Progenitor cell of endocrine pancreas (in vitro differentiated cells): ENCODE measurements at places on chromosomes 12 and 14. TPM values are rescaled to one million over a fixed set of nuclear protein-coding genes. Genes with fewer than 3 reads are reported as not detected.
A peak's percentile ranks its signal among the peaks of the same experiment; 100 is the strongest.

SLC17A8 gene
- total RNA-seq: 1.2 and 1.5 TPM in 2 replicates

MYO1H gene
- total RNA-seq: 0.51 and 0.77 TPM in 2 replicates

RITA1 gene
- 15.6 and 16.2 TPM in 2 replicates for total RNA-seq

FAM181A gene
- not detected in 2 replicates for total RNA-seq

LALBA gene
- total RNA-seq: not detected in 2 replicates

KLHL33 gene
- 0.04 and 0.05 TPM in 2 replicates for total RNA-seq

SLC7A7 gene
- 6.7 and 7.7 TPM in 2 replicates for total RNA-seq

DYRK2 gene
- 45.0 and 48.1 TPM in 2 replicates for total RNA-seq

PLEK2 gene
- total RNA-seq: 0.67 and 0.89 TPM in 2 replicates

AQP6 gene
- 0.29 TPM in 1 of 2 replicates, not detected in the other for total RNA-seq

RXYLT1 gene
- 13.9 and 14.7 TPM in 2 replicates for total RNA-seq

GRCh38 chr12:71354871-71355270 lies 84.7 kb upstream of the LGR5 start:
- no peak for DNase-seq
- H3K4me3 ChIP-seq: no peak overlapping the region
- no peaks in the 10 kb centered on the region for H3K4me1 ChIP-seq
- H3K27ac ChIP-seq: no peak overlapping the region

GRCh38 chr12:30450872-30451271 lies 244.8 kb downstream of the IPO8 start:
- no peak overlapping the region for H3K4me3 ChIP-seq
- H3K4me1 ChIP-seq: no peaks in the 10 kb centered on the region
- DNase-seq: no peak
- H3K27me3 ChIP-seq: no peaks in the 10 kb centered on the region

DNA sequence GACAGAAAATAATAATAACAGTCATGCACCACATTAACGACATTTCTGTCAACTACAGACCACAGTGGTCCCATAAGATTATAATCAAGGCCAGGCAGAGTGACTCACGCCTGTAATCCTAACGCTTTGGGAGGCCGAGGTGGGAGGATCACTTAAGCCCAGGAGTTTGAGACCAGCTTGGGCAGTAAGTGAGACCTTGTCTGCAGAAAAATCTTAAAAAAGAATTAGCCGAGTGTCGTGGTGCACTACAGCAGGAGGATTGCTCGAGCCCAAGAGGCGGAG lies 8.6 kb downstream of the NAB2 start:
- H3K36me3 ChIP-seq: peaks cover 9% of the 10 kb centered on the region
- H3K4me3 ChIP-seq: no peak overlapping the region
- no peak for DNase-seq
- H3K4me1 ChIP-seq: peaks cover 4% of the 10 kb centered on the region
- H3K27me3 ChIP-seq: no peaks in the 10 kb centered on the region

GRCh38 chr12:96534339-96534738 lies 45.0 kb downstream of the CFAP54 start:
- H3K36me3 ChIP-seq: peaks cover 3% of the 10 kb centered on the region
- no peak for DNase-seq
- peaks cover 4% of the 10 kb centered on the region for H3K4me1 ChIP-seq
- H3K27ac ChIP-seq: no peak overlapping the region
- H3K27me3 ChIP-seq: no peaks in the 10 kb centered on the region
- no peak overlapping the region for H3K4me3 ChIP-seq

DNA sequence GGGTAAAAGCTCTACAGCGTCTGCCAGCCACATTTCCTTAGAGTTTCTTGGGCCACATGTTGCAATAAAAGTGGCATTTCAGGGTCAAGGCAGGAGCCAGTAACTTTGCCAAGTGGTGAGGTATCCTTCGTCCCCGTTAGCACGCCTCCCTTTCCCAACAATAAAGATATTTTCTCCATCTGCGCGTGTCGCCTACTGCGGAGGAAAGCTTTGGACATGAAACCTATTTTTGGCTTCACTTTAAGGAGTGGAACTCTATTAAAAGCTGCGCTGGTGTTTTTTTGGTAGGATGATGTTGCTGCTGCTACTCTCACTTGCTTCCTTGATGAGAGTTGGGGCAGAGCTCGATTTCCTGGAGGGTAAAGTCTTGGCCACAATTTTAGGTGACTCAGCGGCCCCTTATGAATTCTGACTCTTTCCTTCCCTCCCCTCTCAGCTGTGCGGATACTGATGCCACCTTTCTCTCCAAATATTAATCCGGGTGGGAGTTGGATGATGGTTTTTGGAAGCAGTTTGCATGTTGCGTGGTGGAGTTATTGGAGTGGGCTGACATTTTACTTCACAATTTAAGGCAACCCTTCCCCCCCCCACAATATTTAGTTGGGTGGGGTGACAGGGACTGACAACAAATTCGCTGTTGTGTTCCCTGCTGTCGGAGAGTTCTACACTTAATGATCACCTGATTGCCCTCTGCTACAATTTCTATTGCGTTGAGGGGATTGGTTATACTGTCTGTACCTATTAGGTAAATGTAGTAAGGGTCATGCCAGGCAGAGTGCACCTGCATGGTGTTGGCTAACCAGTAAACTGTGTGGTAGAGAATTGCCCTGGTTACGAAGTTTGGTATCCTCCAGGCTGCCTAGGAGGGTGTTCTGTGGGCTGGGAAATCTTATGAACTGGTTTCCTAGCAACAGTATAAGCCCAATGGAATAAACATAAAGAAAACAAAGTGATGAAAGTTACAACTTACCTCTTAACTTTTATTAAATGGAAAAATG lies 1.1 kb downstream of the CCDC91 start:
- DNase-seq: no peak
- H3K27ac ChIP-seq: peak overlapping the region; percentile 98
- H3K36me3 ChIP-seq: peaks cover 27% of the 10 kb centered on the region
- H3K27me3 ChIP-seq: no peaks in the 10 kb centered on the region

GRCh38 chr14:105530285-105531087 lies 4.1 kb downstream of the TMEM121 start:
- no peak overlapping the region for H3K4me3 ChIP-seq
- no peaks in the 10 kb centered on the region for H3K36me3 ChIP-seq
- no peak for DNase-seq
- no peak overlapping the region for H3K27ac ChIP-seq

DNA sequence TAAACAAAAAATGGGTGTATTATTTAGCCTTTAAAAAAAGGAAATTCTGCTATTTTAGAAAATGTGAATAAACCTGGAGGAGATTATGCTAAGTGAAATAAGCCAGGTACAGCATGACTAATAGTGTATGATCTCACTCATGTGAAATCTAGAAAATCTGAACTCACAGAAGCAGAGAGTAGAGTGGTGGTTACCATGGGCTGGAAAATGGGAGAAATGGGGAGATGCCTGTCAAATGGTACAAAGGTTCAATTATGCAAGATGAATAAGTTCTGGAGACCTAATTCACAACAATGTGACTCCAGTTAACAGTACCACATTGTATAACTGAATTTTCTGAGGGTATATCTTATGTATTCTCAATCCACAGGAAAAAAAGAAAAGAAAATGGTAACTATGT lies 17.4 kb upstream of the LEMD3 start:
- no peaks in the 10 kb centered on the region for H3K4me1 ChIP-seq
- no peak for DNase-seq

DNA sequence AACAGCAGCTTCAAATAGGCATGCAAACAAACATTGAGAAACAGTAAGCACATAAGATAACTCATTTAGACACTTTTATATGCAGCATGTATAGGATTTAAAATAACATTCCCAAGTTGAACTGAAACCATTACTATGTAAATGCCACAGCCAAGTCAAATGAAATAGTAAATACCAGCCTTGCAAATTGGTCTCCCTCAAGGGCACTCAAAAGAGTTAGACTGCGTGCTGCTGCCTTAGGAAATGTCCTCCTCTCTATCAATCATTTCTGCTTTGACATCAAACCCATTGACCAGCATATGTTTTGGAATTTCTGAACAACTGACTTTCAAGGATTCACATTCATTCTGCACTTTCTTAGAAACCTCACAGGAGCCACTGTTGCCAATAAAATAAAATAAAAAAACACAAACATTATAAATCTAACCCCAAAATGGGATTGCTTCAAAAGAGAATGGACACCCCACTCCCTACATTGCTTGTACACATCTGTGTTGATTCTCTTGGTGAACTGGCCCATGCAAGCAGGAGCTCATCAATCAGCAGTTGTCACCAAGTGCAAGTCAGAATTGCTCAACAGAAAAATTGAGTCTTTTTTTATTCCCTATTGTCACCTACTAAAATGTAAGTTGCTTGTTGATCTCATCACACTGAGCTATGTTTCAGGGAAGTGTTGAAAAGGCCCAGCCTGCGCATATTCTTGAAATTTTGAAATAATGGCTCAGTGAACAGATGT lies 256.2 kb downstream of the DAD1 start:
- no peaks in the 10 kb centered on the region for H3K27me3 ChIP-seq
- peaks cover 2% of the 10 kb centered on the region for H3K36me3 ChIP-seq
- H3K4me3 ChIP-seq: peak overlapping the region; percentile 29
- H3K27ac ChIP-seq: peak overlapping the region; percentile 97
- no peak for DNase-seq

DNA sequence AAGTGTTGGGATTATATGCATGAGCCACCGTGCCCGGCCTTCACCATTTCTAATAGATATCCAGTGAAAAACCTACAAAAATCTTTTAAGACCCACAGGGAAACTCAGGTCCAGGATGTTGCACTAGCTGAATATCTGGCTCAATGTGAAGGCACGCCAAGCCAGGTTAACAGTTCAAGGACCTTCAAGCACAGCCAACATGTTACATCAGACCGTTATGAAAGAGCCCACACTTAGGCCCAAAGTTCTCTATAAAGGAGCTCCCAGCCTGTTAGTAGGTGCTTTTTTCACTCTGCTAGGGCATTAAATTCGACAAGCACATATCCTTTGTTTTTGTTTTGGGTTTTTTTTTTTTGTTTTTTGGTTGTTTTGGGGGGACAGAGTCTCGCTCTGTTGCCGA lies 69.0 kb downstream of the OTX2 start:
- H3K4me3 ChIP-seq: no peak overlapping the region
- no peak for DNase-seq
- no peak overlapping the region for H3K27ac ChIP-seq

GRCh38 chr12:93851257-93851671 lies 174.1 kb downstream of the CRADD start:
- H3K4me3 ChIP-seq: no peak overlapping the region
- no peaks in the 10 kb centered on the region for H3K27me3 ChIP-seq
- H3K27ac ChIP-seq: no peak overlapping the region
- DNase-seq: no peak
